CD4-positive, alpha-beta T cell treated with Interleukin-4 for 1 hour (primary cell): ENCODE measurements at places on chromosomes 13 and 19.

GRCh38 chr13:82829040-82829439, 1053.2 kb downstream of the SLITRK1 start:
- DNase-seq: no peak

DNA sequence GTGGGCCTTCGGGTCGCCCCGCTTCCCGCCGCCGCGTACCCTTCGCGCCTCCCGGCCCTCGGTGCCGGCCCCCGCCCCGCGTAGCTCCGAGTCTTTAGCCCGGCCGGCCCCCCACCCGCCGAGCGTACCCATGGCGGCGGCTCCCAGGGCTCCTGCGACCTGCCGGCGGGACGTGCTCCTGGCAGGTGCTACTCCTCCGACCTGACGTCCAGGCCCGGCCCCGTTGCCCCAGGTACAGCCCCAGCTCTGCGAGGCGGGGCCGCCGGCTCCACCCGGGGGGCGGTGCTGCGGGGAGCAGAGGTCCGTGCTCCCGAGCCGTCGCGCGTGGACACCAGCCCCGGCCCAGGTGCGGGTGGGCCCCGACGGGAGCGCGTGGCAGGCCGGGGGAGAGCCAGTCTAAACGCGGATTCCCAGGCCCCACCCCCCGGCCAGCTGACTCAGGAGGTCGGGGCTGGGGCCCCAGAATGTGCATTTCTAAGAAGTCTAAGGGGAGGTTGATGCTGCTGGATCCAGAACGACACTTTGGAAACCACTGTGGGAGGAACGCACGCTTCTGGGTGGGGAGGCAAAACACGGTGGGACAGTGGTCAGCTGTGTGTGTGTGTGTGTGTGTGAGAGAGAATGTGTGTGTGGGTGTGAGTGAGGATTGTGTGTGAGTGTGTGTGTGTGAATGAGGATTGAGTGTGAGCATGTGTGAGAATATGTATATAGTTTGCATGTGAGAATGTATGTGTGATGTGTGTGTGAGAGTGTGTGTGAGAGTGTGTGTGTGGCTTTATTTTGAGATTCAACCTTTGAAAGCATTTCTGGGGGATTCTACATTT, at the start of gene SLC15A1:
SLC15A1 (minus strand) TSS at position 206 of the 824 bp plus-strand sequence; CDS start at position 132, 74 bp downstream.
- DNase-seq: no peak

DNA sequence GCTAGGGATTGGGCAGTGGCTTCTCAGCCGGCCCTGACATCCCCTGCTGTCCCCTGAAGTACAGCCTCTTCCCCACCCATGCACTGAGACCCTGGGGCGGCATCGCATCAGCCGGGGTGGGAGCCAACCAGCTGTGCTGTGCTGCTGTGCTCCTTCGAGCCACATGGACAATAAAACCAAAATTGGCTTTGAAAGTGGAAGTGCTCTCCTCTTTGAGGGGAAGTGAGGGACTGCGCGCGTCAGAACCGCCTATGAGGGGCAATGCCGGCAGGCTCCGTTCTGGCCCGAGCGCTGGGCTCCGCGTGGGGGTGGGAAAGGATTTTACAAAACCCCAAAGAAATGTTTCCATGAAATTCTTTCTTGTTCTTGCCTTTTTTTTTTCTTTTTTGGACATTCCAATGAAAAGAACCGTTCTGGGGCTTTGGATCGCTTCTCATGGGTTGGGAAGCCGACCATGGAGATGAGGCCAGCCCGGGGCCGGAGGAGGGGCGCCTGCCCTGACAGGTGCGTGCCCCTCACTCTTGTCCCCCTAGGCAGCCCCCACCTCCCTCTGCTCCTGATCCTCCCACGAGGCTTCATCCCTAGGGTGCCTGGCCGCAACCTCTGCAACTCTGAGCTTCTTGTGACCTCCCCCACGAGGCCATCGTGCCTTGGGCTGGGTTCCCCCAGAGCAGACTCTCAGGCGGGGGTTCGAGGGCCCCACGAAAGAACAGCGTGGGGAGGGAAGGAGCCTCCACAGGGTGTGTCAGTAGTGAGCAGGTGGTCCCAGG, 22.6 kb downstream of the KLHL26 start:
- DNase-seq: peak; percentile 24

DNA sequence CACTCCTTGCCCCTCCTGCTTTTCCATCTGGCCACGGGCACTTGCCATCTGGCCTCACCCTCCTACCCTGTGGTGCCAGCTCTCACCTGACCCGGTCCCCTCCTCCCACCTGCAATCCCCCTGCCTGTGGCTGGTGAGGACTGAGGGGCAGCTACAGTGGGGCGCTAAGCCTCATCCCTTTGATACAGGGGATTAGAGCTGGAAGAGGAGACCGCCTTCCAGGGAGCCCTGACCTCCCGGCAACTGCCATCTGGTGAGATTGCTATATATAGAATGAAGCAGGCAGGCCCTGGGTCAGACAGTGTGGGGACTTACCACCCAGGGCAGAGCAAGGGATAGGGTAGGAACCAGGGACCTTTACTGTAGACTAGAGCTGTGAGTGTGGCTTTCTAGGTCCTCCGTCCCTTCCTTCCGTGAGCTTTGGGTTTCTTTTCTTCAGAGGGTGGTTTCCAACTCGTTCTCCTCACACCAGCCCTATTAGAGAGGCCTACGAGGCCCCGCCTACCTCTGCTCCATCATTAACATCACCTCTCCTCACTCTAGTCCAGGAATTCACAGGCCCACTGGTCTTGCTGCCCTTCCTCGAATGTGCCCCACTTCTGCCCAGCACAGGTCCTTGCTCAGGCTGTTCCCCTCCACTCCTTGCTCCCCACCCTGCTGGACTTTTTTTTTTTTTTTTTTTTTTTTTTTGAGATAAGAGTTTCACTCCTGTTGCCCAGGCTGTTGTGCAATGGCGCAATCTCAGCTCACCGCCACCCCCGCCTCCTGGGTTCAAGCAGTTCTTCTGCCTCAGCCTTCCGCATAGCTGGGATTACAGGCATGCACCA, 7.7 kb downstream of the KASH5 start:
- DNase-seq: no peak

GRCh38 chr13:24459234-24459633, 53.3 kb downstream of the PARP4 start:
- DNase-seq: peak; percentile 1

DNA sequence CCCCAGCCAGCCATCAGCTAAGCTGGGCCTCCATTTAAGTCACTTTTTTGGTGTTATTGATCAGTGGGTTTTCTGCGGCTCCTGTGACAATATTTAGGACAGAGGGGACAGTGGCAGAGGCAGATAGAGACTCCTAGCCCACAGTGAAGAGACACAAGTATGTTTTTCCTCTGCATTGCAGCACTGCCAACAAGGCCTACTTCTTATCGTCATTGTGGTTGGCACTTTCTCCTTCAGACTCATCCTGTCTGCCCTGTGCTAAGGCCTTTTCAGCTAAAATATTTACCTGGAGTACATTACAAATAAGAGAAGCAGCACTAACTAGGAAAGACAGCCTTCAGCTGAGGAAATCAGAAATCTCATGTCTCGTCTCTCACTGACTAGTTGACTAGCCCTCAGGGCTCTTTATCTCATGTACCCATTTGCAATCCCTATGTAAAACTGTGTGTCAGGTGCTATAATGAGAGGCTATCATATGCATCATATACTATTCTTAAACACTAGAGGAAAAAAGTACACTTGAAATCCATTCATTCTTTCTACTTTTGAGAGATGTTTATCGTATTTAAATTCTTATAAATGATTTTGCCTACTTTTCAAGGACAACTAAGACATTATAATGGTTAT, 62.2 kb downstream of the ZAR1L start:
- no peak for DNase-seq

DNA sequence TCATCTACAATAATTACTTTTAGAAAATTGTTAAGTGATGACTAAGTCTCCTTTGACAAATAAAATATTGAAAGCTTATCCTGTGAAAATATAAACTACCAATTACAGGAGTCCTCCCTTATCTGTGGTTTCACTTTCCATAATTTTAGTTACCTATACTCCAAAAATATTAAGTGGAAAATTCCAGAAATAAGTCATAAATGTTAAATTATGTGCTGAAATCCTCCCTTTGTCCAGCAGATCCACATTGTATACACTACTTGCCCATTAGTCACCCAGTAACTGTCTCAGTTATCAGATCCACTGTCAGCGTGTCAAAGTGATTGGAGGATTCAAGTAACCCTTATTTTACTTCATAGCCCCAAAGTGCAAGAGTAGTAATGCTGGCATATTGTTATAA, 98.1 kb downstream of the SERP2 start:
- DNase-seq: no peak

- no peak for DNase-seq
These were observed 73.0 kb downstream of the IPO5 start for GRCh38 chr13:98026457-98026857.

DNA sequence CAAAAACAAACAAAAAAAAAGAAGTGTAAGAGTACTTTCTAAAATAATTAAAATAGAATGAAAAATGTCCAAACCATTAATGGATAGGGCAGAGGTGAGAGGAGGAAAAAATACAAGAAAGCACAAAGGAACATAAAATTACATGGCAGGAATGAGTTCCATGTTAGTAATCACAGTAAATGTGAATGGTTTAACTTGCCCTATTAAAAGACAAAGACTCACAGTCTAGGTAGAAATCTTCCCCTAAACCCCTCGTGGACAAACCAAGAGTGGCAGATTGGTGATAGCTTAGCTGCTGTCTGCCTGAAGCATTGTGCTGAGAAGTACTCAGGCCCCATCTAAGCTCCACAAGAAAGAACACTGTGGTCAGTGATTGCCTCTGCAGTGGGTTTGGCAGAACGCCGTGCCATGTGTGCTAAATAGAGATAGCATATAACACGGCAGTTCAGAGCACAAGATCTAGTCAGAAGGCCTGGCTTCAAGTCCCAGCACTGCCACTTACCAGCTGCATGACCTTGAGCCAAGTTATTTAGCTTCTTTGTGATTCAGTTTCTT, 103.5 kb downstream of the DPF1 start:
- no peak for DNase-seq

- no peak for DNase-seq
These were observed 11.0 kb downstream of the SGTA start for GRCh38 chr19:2771786-2772674.

DNA sequence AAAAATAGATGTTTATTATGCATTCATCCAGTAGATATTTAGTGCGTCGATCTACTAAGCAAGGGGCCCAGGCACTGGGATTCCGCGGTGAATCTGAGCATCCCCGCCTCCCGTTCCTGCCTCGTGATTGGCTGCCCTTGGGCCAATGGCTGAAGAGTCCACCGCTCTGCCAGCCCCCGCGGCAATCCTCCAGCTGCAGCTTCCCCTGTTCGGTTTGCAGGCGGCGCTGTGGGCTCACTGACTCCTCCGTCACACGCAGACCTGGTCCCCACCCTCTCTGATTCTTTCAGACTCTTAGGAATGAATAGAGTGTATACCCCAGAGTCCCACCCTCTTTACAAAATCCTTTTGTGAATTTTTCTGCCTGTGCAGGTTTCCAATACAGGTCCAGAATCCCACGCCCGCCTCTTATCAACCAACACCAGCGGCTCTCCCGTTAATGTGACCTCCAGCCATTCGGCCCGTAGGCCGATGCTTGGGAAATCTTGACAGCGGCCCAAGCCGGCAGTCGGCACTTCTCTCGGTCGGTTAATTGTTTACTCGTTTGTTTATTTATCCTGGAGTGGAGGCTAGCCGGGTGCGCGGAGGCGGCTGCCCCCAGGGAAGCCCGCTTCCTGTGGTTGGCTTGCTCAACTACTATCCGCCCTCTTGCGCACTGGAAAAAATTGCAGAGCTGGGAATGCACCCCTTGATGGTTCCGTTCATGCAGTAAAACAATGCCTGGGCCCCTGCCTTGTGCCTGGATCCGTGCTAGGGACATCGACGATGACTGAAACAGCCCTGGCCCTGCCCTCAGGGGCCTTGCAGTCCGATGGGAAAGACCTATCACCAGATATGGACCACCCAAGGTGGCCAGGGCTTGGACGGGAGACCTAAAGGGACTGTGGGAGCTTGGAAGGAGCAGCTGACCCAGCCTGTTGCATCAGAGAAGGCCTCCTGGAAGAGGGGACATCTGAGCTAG, 4.5 kb upstream of the ARHGAP35 start:
- DNase-seq: peak; percentile 93

- no peak for DNase-seq
These were observed 5.7 kb downstream of the SMIM24 start for GRCh38 chr19:3474614-3475013.

DNA sequence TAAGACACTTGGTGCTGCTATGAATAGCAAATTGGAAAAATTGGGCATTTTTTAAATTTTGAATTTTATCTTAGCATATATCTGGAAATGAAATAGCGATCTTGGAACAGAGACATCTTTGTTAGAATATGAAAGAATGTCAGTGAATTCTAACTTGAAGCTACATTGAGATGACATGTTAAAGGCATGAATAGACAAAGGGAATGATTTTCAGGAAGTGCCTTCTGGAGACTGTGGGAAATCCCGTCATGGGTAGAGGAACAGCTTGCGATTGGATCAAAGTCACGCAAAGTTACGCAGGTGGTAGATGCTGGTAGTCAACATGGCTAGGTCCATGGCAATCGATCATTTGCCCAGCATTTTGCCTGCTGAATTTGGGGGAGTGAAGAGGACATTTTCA, 43.5 kb downstream of the LRCH1 start:
- no peak for DNase-seq

DNA sequence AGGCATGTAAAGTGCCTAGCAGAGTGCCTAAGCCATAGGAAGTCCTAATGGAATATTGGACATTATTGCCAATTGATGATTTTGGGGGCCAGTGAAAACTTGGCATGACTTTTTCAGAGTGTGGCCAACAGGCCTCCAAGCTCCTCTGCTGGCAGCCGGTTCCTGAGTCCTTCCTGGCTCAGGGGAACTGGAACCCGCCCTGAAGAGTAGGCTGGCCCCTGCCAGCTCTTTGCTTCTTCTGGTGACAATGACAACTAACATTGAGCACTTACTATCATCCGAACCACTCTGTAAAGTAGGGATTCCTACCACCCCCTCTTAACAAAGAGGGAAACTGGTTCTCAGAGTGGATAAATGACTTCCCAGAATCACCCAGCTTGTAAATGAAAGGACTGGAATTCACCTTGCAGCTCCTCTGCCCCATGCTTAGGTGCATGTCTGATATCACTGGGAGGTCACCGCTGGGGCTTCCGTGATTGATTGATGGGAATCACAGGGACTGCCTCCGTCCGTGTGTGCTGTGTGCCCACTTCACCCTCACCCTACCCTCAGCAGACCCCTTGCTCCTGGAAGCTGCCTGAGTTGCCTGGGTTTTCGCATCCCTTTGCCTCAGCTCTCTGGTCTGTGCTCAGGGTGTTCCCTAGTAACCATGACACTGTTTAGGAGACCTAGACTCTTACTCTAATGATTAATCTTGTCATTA, 50.6 kb downstream of the TNFRSF19 start:
- no peak for DNase-seq
